CD4-positive, alpha-beta T cell treated with Interleukin-4 for 4 hours (primary cell): ENCODE measurements at places on chromosomes 3 and 15.
A peak's percentile ranks its signal among the peaks of the same experiment; 100 is the strongest.

DNA sequence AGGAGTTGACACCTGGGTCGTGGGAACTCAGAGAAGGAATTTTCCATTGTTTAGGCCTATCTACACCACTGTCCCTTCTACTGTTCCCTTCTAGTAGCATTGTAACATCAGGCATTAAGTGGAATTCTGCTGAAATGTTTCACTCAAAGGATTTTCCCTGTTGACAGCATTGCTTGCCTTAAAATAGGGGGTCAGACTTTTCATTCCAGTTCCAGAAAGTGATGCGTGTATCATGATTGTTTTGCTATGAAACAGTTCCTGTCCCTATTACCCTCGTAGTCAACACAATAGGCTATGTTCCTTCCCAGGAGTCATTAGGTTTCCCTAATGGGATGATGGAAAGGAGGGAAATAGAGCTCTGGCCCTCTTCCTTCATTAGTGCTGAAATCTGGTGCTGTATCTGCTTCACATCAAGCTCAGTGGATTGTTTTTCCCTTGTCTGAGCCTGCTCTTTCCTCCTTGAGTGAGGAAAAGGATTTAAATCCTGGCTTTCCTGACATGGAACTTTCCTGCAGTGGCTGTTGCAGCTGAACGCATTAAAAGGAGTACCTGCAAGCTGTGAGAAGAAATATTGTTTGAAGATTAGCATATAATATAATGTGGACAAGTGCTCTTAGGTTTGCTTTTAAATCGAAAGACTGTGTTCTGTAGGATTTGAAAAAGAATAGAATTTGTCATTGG, 195.9 kb downstream of the KLHL25 start:
- no peak for DNase-seq

DNA sequence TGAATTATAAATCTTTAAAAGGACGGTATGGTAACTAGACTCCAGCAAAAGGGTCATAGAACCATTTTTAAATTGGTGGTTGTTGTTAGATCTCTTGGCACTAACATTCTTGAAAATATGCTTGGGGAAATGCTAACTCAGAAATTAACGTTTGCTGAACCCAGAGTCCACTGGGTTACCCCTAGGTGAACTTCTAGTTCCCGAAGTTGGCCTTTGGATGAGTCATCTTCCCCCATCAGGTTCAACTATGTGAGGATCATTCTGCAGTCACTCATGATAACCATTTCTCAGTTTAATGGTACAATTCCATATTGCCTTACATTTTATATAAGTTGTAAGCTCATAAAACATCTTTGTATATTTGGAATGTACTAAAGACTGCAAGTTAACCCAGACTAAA, 204.7 kb downstream of the THSD4 start:
- no peak for DNase-seq

- DNase-seq, result no peak
Measured at GRCh38 chr3:141915766-141916165, 39.3 kb downstream of the ATP1B3 start.

DNA sequence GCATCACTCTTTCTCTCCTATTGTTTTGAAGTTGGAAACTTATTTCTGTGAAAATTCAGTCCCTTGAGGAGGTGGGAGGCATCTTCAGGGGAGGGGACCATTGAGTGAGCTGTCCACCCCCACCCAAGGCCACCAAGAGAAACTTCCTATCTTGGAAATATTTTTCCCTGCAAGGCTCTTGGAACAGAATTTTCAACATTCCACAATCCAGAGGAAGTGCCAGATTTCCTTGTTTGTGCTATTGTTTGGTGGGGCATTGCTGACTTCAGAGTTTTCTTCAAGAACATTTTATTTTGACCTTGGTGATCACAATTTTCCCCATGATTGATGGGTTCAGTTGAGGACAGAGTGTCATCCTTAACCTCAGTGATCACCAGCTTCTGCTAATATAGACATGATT, 12.0 kb downstream of the DNASE1L3 start:
- DNase-seq, result no peak

GRCh38 chr3:8635631-8636030, 9.0 kb downstream of the SSUH2 start:
- no peak for DNase-seq

GRCh38 chr15:86756688-86757087, 677.0 kb downstream of the AGBL1 start:
- DNase-seq, result no peak

GRCh38 chr15:89899295-89899945, 5.6 kb upstream of the AP3S2 start:
- DNase-seq, result no peak

DNA sequence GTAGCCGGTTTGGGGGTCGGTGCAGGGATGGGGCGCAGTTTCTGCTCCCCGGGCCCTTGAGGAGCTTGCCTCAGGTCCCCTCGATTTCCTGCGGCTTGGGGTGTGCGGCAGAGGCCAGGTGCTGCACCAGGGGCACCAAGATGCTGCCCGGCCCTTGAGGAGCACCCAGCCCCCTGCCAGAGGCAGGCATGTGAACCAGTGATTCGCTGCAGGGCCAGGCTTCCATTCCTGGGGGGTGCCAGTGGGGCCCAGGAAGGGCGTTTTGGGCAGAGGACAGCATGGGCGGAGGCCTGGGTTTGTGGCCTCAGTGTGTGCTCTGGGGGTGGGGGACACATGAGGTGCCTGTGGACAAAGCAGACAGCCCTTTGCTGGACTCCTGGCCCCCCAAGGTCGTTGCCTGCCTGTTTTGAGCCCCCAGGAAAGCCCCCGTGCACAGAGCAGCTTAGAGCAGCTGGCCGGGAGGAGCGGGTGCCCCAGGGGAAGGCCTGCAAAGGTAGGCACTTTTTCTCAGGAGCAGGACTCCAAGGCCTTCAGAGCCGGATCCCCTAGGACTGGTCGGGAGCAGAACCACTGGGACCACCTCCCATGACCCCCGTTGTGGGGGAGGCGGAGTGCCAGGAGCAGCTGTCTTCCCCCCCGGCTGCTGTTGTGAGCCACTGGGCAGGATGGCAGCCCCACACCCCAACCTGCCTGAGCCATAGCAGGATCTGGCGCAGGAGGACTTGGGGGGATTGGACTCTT, 1.6 kb downstream of the PLXNA1 start:
- no peak for DNase-seq

DNA sequence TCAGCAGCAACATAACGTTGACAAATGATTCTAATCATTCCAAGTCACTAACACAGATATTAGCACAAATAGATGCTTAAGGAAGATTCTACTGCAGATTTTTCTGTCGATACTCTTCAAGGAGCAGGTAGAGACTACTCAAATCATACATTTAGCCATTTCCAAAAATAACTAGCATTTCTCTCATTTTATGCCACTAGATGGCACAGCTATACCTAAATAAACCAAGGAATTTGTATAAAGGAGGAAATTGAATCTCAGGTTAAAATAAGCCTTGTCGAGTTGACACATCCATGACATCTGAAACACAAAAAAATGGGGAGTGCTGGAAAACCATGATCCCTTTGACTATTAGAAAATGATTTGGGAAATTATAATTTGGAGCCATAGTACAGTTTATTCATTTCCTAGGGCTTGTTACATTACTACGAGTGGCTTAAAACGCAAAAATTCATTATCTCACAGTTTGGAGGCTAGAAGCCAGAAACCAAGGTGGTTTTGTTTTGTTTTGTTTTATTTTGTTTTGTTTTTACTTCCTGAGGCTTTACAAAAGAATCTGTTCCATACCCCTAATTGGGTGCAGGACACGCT, 59.5 kb upstream of the STRIT1 start:
- peak; percentile 13 for DNase-seq

DNA sequence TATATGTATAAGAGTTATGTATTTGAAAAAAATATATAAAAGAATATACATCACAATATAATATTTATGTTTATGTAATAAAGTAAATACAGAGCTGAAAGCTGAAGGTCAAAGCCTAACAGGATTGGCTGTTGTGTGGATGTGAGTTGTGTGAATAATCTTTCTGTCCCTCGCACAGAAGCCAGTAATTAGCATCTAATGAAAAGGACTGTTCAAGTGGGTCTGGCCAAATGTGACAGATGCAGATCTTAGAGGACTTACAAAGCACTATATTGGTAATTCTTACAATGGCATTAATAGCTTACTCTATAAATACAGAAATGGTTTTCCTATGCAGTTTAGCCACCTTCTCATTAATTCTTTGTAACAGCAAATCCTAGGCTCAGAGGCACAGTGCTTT, 2.4 kb downstream of the MKRN3 start:
- no peak for DNase-seq

DNA sequence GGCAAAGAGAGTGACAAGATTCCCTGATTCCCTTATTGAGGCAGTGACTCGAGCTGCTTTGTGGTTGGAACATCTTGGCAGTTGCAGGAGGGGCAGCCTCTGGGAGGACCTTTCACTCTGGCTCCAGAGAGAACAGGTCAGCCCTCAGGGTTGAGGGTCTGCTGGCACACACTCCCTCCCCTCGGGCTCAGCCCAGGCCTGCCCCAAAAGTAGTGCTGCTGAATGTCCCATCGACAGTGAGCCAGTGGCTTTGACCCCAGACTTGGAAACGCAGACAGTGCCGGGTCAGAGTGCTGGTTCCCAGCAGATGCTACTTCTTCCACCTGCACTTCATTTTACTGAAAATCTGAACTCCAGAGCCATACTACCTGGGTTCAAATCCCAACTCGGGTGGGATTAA, 25.6 kb upstream of the ATP2B2 start:
- no peak for DNase-seq

DNA sequence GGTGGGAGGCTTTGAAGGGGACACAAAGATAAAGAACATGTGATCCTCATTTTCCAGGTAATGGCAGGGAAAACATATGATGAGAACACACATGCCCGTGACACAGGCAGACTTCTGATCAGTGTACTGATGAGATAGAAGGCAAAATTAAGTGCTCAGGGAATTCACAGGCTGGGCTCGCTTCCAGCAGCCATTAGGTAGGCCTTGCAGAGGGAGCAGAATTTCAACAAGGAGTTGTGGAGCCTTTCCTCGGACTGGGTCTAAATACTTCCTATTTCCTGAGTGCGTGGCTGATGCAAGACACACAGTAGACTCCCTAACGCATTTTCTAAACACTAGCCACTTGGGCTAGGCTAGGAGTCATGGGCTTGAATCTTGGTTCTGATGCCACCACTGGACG, 74.0 kb upstream of the ETV5 start:
- DNase-seq, result no peak

DNA sequence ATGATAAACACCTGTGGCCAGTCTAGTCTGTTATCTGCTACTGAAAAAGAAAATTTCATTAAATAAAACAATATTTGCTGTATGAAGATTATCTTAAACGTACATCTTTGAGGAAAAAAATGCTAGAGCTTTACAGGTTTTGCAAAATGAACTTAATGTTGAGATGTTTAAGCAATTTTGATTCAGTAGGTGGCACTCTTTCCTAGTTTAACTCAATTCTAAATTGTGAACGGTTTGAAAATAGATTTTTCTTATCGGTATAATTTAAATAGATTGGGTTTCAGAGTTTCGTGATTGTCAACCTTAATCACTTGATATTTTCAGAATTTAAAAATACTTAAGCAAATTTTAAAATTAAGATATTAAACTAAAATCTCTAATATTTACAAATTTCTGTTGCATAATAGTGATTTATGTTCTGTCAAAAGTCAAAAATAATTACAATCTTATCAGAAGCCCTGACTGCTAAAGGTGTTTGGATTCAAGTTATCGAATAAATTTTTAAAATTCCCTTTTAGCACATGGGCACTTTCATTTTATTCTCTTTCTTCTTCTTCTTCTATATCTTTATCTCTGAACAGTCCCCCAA, 7.0 kb upstream of the RNF111 start:
- DNase-seq, result peak; percentile 57

- DNase-seq, result no peak
Measured at GRCh38 chr3:17175187-17175807, 290.5 kb downstream of the PLCL2 start.

GRCh38 chr15:74794970-74795349, 13.1 kb downstream of the CSK start:
- DNase-seq, result no peak

GRCh38 chr3:143848704-143849103, 436 bp upstream of the SLC9A9 start:
- DNase-seq, result no peak

- DNase-seq, result no peak
Measured at GRCh38 chr15:99423186-99424130, 142.3 kb upstream of the MEF2A start.

GRCh38 chr15:64921711-64922110, 10.0 kb downstream of the ANKDD1A start:
- no peak for DNase-seq

GRCh38 chr15:52252781-52253180, 42.8 kb downstream of the MYO5C start:
- no peak for DNase-seq

GRCh38 chr15:38354315-38354929, 99.5 kb upstream of the FAM98B start:
- peak; percentile 53 for DNase-seq

DNA sequence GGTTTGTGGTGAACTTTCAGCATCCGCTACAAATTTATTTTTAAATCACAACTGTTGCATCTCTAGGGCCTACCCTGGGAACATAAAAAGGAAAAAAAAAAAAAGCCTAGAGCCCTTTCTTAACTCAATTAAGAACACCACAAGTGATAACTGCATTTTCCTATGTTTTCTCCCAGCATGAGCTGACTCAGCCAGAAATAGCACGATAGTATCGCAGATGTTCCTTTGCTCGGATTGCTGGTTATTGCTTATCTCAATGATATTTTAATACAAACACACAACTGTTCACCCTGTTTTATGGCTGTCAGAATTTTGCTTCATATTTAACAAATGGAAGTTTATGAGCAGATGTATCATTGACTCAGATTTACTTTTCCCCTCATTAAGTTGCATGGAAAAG, 251.8 kb upstream of the SUCLG2 start:
- no peak for DNase-seq

- DNase-seq, result no peak
Measured at GRCh38 chr15:97490429-97490828, 470.1 kb upstream of the ARRDC4 start.

- DNase-seq, result no peak
Measured at GRCh38 chr3:62688050-62688449, 187.2 kb downstream of the CADPS start.

DNA sequence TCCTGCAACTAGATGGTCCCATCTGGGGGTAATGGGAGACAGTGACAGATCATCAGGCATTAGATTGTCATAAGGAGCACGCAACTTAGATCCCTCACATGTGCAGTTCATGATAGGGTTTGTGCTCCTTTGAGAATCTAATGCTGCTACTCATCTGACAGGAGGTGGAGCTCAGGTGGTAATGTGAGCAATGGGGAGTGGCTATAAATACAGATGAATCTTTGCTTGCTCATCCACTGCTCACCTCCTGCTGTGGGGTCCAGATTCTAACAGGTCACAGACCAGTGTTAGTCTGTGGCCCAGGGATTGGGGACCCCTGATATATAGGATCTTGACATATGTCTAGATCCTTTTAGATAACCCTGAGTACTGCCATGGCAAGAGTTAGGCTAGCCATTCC, 52.7 kb downstream of the RASGRF1 start:
- DNase-seq, result no peak

DNA sequence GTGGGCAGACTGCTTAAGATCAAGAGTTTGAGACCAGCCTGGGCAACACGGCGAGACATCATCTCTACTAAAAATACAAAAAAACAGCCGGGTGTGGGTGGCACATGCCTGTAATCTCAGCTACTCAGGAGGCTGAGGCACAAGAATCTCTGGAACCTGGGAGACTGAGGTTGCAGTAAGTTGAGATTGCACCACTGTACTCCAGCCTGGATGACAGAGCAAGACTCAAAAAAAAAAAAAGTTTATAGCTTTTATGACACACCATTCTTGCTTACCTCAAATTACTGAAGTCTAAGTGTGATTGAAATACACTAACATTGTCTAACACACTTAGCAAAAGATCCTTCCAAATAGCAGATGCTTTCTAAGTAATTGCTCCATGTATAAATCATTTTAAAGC, 207.6 kb downstream of the STAG1 start:
- DNase-seq, result no peak
